ENCODE measurements at places on chromosomes 3 and 15.

GRCh38 chr15:89486726-89487050, 9.7 kb downstream of the RHCG start:
- no peak for DNase-seq

DNA sequence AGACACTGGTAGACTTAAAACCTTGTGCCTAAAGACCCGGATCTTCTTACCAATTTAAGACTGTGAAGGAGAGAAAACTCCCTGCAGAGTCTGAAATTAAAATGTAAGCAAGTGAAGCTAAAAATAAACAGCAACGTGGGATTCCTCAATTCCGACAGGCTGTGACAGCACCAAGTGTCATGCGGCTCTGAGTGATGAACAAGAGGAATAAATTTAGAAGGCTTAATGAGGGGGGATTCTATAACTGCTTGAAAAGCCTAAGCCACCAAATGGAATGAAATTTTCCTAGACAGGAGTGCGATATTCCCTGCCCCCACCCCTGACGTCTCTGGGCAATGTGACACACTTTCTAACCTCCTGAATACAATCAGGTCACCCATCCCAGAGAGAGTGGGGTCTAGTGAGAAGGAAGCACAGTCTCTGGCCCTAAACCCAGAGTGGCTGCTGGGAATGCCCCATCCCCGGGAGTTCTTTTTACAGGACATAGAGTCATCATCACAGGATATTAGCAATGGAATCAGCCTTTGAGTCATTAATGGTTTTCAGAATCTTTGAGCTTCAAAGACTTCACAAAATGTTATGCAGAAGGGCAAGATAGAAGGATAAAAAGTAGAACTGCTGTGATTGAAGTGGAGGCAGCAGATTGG, 114.3 kb downstream of the EDEM1 start:
- DNase-seq: no peak

GRCh38 chr15:84828086-84828908, 11.1 kb downstream of the ALPK3 start:
- no peak for DNase-seq

- DNase-seq: no peak
Measured at GRCh38 chr15:99522288-99522687, 43.5 kb upstream of the MEF2A start.

- DNase-seq: no peak
Measured at GRCh38 chr15:34616613-34617012, 33.2 kb upstream of the GOLGA8B start.

DNA sequence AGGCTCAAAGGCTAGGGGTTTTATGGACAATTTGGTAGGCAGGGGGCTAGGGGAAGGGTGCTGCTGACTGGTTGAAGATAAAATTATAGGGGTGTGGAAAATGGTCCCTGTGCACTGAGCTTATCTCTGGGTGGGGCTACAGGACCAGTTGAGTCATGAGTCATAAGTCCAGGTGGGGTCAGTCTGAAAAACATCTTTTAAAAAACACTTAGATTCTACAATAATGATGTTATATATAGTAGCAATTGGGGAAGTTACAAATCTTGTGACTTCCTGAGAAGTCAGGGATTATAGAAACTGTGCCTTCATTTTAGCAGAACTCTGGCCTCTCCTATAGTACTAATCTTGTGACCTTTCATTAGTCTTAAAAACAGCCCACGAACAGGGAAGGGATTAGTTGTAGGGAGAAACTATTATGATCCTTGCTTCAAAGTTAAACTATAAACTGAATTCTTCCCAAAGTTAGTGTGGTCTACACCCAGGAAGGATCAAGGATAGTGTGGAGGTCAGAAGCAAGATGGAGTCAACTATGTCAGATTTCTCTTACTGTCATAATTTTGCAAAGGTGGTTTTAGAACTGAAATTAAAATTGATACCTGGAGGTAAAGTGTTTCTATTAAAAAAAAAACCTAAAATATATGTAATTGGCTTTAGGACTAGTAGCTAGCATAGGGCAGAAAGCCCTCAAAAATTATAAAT, 130.1 kb downstream of the P2RY1 start:
- no peak for DNase-seq

- no peak for DNase-seq
Measured at GRCh38 chr3:30471066-30471465, 135.3 kb upstream of the TGFBR2 start.

DNA sequence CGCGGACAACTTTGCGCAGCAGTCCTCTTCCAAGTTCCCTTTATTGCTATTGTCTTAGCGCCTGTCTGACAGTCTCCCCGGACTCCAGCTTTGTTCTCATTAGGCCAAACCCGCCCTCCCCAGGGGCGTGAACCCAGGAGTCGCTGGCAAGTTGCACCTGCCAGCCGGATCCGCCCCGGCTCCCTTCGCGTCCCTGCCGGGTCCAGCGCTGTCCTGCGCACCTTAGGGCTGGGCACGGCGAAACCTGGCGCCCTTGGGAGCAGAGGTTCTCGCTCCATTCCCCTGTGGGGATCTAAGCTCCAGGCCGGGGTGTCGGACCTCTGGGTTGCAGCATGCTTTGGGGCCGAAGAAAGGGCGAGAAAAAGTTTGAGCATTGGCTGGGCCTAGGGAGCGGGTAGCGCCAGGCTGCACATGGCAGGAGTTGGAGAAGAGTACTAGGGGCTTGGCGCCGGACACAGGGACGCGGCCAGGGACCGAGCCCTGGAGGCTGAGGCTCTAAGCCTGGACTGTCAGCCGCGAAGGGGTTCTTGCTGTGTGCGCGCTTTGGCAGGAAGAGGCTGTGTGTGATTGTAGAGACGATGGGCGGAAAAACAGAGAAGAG, 335.1 kb upstream of the THRB start:
- peak; percentile 8 for DNase-seq
